Omental fat pad (tissue), 4 donors: ENCODE measurements at places on chromosomes 16 and 17.

DNA sequence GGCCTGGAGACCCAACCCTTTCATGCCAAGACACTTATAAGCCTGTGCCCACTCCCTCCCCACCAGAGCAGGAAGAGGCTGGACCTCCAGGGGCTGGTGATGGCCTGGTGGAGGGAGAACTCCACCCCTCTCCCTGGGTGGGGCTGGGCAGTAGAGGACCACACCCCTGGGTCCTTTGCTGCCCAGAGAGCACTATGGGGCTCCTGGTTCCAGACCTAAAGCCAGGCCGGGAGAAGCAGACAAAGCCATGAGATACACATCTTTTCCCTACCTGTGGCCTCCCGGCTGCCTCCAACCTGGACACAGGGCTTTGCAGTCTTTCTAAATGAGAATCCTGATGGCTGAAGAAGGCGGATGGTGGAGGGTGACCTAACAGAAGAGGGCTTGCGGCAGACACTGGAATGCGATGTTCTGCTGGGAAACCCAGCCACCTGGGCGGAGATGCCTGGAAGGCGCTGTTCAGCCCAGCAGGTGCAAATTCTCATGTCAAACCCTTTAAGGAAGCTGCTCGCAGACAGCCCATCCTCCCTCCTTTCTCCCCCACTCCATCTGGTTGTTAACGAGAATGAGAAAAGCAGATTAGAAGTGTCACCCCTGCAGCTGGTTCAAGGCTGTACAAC lies 43.9 kb upstream of the KIFC3 start:
- no peak for DNase-seq

GRCh38 chr16:81517150-81517499 lies 72.5 kb downstream of the CMIP start:
- DNase-seq, result no peak

DNA sequence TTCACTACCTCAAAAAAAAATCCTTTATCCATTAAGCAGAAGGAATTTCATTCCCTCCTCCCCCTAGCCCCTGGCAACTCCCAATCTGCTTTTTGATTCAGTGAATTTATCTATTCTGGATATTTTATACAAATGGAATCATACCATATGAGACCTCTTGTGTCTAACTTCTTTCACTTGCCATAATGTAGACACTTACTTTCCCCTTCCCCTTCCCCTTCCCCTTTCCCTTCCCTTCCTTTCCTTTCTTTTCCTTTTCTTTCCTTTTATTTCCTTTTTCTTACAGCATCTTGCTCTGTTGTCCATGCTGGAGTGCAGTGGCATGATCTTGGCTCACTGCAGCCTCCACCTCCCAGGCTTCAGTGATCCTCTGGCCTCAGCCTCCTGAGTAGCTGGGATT lies 50.5 kb downstream of the PSMD12 start:
- no peak for DNase-seq

DNA sequence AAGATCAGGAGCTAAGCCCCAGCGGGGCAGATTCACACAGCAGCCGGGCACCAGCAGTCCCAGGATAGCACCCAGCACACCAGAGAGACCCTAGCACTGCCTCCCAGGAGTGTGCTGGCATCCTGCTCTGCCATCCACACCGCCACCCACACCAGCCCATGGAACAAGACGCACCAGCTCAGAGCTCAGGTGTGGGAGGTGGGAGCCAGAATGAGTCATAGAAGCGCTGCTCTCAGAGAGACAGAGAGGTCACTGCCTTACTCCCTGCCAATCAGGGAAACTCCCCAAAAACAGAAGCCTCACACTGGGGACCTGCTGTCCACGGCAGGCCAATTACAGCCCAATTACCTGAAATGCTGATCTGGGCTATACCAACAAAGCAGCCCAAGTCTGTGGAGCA lies 64.9 kb downstream of the CDYL2 start:
- no peak for DNase-seq

GRCh38 chr16:74480150-74481029 lies 59.1 kb upstream of the CLEC18B start:
- no peak for DNase-seq

GRCh38 chr17:5915337-5915736 lies 154.8 kb upstream of the WSCD1 start:
- DNase-seq, result no peak

DNA sequence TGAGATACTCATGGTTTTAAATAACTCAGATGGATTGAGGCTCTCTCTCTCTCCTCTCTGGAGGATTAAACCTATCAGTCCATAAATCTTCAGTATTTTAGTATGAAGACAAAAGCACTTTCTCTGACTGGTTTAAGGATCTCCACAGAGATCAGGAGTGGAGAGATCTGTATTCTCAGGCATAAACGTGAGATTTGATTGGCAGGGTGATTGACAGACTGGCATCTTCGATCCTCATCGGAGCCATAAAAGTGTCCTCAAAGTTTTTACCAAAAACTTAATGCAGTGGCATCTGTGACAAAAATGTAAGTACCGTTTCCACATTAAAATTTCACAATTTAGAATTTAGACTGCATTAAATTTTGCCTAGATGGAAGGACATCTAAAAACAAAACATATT lies 870.1 kb downstream of the KCNJ2 start:
- no peak for DNase-seq

GRCh38 chr16:67000384-67001351 lies 12.3 kb downstream of the CES4A start:
- DNase-seq, result no peak

GRCh38 chr16:57435838-57436237 lies 11.3 kb downstream of the CIAPIN1 start:
- no peak for DNase-seq

DNA sequence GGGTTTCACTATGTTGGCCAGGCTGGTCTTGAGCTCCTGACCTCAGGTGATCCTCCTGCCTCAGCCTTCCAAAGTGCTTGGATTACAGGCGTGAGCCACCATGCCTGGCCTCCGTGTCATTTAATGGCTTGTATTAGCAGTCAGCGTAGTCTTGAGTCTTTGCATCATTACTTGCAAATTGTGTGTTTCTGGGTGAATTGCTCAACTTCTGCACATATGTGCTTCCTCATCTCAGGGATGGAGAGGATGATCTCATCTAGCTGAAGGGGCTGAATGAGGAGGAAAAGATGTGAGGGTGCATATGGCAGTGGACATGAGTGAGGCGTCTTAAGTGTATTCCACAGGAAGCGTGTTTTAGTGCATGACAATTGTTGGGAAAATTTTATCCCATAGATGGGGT lies 155.8 kb downstream of the SNX29 start:
- DNase-seq, result no peak

DNA sequence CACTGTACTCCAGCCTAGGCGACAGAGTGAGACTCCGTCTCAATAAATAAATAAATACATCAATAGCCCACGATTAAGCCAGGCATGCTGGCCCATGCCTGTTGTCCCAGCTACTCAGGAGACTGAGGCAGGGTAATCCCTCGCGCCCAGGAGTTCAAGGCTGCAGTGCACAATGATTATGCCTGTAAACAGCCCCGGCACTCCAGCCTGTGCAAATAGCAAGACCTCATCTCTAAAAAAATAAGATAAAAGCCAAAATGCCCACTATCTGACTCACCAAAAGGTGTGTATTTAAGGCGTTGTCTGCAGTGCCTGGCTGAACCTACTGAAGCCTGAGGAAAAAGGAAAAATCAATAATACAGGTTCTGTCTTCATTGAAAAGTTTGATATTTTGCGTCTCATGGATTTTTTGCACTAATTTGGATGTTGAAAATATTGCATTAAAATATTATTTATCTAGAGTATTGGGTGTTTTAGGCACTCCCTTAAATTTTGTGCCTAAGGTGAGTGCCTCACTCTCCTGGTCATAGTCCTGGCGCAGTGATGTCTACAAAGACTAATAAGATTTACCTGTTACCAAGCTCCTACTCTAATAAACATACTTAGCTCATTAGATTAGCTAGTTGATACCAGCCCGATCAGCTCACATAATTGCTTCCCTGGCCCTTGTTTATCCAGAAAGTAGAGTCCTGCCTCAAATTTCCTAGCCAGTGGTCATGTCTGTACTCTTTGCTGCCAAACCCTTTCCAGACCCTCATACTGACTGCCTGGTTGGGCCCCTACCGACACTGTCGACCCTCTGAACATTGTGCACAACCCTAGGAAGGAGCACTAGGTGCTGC lies 24.7 kb upstream of the TOB1 start:
- DNase-seq, result no peak

DNA sequence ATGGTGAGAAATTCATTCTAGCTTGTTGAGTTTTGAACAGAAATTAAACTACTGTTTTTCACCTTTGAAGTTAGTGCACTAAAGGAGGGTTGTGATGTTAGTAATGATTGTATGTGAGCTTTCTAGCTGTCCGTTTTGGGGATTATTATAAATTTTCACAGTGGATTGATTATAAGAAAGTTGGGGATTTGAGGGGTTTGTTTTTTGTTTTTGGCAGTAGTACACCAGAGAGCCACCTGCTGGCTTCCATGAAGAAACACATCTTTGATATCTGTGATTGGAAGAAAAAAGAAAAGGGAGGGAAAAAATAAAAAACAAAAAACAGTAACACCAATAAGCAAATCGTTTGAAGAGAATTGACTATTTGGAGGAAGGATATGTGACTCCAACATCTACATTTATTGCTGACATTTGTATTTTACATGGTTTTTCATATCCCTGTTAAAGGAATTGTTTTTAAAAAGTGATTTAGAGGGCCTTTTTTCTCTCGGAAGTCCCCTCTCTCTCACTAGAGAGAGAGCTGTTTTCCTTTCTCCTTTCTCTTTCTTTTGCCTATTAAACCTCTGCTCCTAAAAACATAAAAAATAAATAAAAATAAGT lies 1469.5 kb upstream of the GOT2 start:
- DNase-seq, result no peak

DNA sequence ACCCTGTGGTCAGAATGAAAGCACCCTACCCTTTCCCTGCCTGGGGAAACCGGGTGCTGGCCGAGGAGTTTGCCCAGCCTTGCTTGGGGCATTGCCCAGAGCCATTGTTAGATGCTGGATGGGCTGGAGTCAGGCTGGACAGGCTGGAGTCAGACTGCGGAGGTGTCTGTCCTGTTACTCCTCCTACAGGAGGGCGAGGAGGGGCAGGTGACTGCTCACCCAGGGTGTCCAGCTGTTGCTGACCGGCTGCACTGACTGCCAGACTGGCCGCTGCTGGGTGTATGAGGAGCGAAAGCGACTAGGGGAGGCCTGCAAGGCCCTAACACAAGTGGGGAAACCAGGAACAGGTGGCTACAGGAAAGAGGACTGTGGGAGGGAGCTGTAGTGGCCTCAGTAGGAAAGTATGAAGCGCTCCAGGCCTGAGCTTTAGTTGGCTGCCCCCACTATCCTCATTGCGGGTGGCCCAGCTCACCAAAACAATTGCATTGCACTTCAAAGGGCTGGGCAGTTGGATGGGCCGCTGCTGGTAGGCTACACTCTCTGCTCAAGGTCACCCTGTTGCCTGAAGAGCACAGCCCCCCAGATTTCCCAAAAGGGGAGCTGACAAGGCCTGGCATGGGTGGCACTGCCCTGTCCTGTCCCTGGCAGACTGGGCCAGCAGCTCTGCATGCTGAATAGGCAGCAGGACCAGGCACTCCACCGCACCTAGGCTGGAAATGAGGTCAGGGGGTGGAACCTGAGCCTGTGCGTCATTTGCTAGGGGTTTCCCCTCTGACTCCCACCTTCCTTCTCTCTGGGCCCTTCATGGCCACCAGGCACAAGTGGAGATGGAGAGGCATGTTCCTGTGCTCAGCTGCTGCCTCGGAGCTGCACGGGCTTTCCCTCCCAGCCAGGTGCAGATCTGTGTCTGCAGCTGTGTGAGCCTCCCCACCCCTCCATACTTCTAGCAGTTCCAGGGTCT lies 18.4 kb downstream of the LDHD start:
- DNase-seq, result no peak

DNA sequence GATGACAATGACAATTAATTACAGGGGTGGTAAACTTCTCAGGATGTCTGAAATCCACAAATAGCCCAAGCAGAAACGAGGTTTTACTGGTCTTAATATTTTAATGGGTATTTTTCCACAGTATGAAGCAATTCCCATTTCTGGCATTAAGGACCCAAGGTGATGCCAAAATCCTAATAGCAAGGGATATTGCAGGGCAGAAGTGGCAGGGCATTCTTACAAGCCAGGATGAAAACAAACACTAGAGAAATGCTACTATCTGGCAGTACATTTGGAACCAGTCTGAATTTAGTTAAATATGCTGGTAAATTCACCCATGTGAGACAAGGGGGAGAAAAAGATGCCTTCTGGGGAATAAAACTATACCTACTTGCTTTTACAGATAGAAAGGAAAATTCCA lies 45.2 kb downstream of the RND2 start:
- no peak for DNase-seq

- DNase-seq, result no peak
Observed at GRCh38 chr16:23975293-23975692, 139.5 kb downstream of the PRKCB start.

GRCh38 chr17:21078016-21078780 lies 35.4 kb upstream of the USP22 start:
- no peak for DNase-seq

DNA sequence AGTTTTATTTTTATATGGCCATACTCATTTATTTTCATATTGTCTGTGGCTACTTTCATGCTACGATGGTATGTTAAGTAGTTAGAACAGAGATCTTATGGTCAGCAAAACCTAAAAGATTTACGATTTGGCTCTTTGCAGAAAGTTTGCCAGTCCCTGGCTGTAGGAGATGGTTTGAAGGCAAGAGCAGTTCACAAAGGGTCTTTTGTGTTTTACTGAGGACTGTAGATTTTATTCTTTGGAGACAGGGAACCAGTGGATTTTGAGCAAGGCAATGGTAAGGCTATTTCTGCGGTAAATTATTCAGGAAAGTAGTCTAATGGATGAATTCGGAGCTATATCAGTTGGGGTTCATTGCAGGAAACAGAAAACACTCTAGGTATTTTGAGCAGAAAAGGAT lies 90.7 kb downstream of the WWP2 start:
- no peak for DNase-seq

- DNase-seq, result no peak
Observed at GRCh38 chr16:89160977-89161701, 10.4 kb upstream of the CDH15 start.

- DNase-seq, result no peak
Observed at GRCh38 chr16:85642762-85643358, 29.7 kb downstream of the GSE1 start.

GRCh38 chr17:63646488-63646806 lies 24.2 kb downstream of the MAP3K3 start:
- DNase-seq, result no peak

- no peak for DNase-seq
Observed at GRCh38 chr16:974001-974601, 3.3 kb upstream of the LMF1 start.

GRCh38 chr17:76924345-76925342 lies 56.4 kb downstream of the MGAT5B start:
- no peak for DNase-seq

DNA sequence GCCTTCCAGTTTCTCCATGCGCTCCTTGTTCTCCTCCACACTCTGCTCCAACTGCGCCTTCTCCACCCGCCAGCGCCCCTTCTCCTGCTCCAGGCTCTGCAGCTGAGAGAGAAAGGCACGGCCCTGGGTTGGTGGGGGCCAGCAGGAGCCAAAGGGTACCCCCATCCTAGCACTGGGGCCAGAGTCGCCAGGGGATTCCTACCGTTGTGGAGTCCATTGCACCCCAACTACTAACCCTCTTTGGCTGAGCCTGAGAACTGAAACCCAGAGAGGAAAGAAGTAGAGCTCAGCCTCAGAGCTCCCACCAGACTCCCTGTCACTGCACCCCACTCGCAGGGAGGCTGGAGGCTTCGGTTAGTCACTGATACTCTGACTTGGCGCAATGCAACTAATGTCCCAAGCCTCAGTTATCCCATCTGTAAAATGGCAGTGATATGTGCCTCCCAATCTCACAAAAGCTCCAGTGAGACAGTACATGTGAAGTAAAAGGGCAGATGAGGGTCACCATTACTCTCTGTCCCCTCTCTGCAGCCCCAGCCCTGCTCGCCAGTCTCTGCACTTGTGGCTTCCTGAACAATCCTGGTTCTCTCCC lies 6.2 kb upstream of the SAMD14 start:
- no peak for DNase-seq
